Right hindlimb (tissue), 1 donor: ENCODE measurements at places on chromosomes 2 and 18.
A peak's percentile ranks its signal among the peaks of the same experiment; 100 is the strongest.

- no peak for DNase-seq
These were observed 271.3 kb upstream of the PXDN start for GRCh38 chr2:2015646-2016045.

DNA sequence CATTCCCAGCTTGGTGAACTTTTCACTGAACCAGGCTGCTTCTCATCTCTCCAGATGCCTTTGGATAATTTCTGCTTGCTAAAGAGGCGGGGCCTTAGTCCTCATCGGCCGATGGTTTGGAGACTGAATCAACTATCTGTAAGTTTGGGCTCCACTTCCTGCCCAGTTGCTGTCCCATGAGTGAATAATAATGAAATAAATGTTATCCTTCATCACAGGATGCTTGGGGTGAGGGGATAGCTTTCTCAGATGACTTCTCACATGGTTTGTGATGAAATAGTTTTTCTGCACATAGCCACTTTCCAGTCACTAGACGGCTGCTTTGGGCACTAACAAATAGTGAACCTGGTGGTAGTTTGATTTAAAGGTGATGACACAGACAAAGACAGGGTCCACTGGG lies 376.6 kb upstream of the TRIB2 start:
- no peak for DNase-seq

DNA sequence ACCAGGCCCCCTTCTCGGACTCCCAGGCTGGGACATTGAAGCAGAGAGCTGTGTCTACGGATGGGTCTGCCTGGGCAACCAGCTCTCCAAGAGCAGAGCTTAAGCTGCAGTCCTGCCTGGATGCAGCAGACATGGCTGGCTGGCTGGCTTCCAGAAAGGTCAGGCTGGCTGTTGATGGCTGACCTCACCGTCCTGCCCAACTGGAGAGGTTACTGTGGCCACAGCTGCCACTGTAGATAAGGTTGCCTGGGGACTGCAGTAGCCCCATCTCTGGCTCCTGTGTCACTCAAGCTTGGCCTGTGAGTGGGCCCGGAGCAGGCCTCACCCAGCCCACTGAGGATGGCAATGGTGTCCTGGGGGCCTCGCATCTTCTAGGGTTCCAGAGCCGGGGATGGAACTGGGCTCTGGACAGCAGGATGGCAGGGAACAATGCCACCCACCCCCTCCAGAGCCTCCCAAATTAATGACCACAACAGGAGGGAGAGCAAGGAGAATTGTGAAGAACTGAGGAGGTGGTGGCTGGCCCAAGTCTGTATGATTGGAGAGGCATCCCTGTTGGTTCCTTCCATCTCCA lies 37.0 kb upstream of the FOSL2 start:
- no peak for DNase-seq

DNA sequence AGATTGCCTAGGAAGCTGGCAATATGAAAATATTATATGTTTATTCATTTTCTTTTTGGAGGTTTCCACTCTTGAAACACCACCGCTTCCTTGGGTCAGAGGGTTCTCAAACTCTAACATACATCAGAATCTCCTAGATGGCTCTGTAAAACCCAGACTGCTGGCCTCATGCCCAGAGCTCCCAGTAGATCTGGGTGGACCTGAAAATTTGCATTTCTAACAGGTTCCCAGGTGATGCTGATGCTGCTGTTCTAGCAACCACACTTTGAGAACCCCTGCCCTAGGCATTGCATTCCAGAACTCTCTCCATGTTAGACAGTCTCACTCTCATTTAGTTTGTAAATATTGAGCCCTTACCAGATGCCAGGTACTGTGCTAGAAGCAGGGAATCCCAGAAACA lies 139.4 kb downstream of the FAM210A start:
- no peak for DNase-seq

DNA sequence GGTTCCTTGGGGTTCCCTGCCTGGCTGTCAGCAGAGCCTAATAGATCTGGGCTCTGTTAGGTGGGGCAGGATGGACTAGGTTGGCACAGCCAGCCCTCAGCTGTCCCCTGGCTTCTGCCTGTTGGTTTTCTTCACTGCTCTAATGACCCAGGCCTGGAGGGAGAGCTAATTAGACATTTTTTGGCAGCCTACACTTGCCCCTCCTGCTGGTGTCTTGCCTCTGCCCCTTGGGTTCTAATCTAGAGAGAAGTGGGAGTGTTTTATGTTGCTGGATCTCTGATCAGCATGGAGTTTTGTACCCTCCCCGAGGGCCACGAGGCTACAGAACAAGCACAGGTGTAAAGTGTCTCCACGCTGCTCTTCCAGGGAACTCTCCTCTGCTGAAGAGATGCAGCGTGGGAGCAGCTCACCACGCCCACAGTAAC lies 199.4 kb upstream of the RASGRP3 start:
- peak; percentile 51 for DNase-seq

DNA sequence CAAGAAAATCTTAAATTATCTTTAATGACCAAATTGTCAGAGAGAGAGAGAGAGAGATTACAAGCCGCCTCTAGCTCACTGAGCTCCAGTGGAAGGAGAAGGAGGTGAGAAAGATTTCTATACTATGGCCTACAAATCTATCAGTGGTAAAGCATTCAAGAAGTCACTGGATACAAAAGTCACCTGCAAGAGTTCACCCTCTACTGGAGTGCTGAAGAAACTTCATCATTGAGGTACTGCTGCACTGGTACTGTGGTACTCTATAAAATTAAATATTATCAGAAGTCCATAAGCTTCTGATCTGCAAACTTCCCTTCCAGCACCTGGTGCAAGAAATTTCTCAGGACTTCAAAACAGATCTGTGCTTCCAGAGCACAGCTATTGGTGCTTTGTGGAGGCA lies 48.3 kb upstream of the AGPS start:
- no peak for DNase-seq

GRCh38 chr2:12990523-12990922 lies 273.8 kb downstream of the TRIB2 start:
- DNase-seq, result no peak

GRCh38 chr2:230942920-230943896 lies 18.2 kb upstream of the GPR55 start:
- no peak for DNase-seq

GRCh38 chr2:217937446-217937845 lies 65.3 kb downstream of the TNS1 start:
- no peak for DNase-seq

DNA sequence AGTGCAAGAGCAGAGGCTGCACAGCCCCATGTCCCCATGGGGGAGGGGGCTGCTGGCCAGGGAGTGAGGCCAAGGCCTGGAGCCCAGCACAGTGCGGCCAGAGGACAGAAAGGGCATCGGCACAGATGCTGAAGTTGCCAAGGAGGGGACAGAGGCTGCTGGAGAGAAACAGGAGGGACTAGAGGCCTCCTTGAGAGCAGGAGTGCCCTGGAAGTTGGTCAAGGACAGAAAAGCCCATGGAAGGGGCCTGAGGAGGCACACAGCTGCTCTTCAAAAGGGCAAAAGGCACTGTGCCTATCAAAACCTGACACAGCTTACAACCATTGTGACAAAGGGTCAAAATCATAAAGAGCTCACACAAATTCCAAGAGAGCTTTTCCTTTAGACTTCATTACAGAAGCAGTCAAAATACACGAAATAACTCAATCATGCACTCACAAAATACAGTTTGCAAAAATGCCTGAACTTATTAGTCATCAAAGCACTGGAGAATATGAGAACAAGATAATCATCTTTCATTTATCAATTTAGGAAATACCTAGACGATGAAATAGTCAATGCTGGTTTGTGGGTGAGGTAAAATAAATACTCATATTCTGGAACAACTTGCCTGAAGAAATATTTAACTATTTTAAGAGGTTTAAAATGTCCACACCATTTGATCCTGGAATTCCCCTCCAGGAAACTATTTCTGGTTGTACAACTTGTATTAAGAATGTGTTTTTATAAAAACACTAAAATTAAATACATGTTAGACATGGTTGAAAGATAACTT lies 79.6 kb downstream of the USP40 start:
- no peak for DNase-seq

- no peak for DNase-seq
These were observed 405 bp downstream of the CASP10 start for GRCh38 chr2:201183365-201183727.

DNA sequence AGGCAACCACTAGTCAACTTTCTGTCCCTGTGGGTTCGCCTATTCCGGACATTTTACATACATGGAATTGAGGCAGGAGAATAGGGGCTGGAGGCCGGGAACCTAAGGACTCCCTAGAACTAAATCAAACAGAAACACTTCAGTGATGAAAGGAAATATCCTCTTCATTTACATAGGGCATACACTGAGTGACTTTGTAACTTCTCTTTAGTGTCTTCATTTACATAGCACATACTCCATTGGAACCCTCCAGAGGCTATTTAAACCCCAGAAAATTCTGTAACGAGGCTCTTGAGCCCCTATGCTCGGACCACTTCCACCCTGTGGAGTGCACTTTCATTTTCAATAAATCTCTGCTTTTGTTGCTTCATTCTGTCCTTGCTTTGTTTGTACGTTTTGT lies 56.5 kb downstream of the CCDC195 start:
- no peak for DNase-seq

DNA sequence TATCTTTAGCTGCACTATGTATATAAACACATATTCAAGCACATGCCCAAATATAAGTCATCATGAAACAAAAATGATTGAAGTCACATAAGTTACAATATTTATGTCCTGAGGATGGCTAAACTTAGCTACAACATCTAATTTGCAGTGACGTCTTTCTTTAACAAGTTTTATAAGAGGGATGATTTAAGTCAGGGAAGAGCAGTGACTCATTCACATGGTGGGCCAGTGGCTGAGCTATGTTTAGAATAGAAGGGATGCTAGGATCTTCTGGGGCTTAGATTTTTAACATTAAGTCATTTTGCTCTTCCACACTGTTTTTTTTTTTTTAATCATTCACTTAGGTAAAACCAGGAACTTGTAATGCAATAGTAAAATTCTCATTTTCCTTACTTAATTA lies 22.3 kb downstream of the ADCYAP1 start:
- no peak for DNase-seq

DNA sequence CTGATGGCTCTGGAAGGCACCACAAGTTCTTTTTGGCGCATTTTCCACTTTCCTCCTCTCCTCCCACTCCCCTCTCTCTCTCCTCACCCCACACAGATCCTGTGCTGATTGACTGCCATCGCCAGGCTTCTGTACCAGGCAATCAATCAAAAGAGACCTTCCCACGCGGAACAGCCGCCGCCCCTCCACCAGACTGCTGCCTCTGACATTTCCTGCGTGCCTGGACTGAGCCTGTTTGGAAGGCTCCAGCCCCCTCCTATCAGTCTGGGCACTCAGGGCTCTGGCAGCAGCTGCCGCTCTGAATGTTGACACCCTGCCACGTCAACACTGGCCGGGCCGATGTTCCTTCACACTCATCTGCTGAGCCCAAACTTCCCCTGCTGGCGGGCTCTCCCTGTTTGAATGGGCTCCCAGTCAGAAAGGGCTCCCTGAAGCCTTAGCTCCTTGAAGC lies 467.7 kb downstream of the EPHA4 start:
- peak; percentile 89 for DNase-seq

DNA sequence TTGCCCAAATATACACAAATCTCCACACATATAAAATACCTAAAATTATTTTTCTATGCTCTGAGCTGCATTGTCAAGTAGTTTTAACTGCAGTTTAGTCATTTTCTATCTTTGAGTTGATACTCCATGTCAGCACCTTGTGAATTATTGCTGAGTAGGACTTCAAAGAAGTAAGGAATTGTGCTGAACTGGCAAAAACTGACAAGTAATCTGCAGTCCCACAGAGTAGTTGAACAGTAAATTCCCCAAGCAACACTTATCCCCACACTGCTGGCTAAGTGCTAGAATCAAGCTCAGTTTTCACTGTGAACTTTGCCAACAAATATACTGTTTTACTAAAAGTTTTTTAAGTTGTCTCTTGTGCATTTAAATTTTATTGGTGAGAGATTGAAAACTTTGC lies 141.8 kb upstream of the ST6GAL2 start:
- no peak for DNase-seq

GRCh38 chr2:168212167-168212566 lies 35.2 kb downstream of the STK39 start:
- no peak for DNase-seq

DNA sequence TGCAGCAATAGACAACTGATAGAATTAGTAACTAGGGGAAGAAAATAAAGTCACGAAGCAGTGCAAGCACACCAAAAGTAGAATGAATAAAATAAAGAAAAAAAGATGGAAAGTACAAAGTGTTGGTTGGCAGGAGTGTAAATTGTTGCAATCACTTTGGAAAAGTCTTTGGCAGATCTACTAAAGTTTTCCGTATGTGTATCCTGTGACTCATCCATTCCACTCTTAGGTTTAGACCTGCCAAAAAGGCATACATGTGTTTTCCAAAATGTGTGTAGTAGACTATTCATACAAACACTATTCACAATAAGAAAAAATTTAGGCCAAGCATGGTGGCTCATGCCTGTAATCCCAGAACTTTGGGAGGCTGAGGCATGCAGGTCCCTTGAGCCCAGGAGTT lies 282.1 kb upstream of the FSIP2 start:
- DNase-seq, result no peak

DNA sequence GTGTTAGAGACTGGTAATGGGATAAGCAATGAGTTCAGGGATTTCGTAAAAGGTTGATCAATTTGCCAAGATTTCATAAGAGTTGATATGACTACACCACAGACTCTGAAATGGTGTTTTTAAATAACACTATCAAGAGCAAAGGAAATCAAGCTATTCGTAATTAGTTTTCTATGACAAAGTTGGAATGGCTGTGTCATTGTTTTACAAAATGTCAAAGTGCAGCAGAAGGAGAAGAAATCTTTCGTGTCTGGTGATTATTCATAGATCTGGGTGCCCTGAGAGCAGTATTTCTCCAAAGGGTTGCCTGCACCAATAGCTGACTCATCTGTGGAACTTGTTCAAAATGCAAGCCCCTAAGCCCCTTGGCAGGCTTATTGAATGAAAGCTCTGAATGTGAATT lies 70.1 kb downstream of the NABP1 start:
- DNase-seq, result no peak

DNA sequence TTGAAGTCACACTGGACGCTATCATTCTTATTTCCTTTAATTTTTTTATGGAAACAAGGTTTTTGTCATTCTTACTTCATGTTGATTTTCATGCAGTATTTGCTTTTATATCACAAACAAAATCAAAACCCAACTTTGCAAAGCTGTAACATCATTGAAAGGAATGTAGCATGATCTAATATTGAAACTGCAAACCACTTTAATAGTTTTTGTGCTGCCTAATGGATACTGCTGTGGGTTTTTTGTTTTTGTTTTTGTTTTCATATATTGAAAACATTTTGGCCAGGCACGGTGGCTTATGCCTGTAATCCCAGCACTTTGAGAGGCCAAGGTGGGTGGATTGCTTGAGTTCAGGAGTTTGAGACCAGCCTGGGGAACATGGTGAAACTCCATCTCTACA lies 81.6 kb downstream of the MAP2 start:
- no peak for DNase-seq
